HT1080 (cell line): ENCODE measurements at places on chromosomes 16 and 17.
A peak's percentile ranks its signal among the peaks of the same experiment; 100 is the strongest.

DNA sequence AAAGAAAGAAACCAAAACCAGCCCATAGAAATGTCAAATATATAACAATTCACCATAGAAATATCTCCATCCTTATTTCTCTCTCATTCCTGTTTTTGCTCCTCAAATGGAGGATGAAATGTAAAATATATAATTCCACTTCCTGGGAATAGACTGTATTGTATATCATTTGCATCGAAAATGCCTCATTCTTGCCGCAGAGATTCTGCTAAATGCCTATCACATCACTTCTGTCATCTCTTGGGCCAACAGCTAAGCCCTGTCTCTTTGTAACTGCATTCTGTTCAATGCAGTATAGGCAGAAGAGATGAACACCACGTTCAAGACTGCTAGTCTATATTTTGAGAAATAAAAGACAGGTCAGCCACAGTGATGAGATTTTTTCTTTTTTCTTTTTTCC lies 956.3 kb upstream of the SOX9 start:
- no peak for DNase-seq

- DNase-seq: peak; percentile 54
Observed at GRCh38 chr17:21394265-21394664, 18.1 kb downstream of the KCNJ12 start.

DNA sequence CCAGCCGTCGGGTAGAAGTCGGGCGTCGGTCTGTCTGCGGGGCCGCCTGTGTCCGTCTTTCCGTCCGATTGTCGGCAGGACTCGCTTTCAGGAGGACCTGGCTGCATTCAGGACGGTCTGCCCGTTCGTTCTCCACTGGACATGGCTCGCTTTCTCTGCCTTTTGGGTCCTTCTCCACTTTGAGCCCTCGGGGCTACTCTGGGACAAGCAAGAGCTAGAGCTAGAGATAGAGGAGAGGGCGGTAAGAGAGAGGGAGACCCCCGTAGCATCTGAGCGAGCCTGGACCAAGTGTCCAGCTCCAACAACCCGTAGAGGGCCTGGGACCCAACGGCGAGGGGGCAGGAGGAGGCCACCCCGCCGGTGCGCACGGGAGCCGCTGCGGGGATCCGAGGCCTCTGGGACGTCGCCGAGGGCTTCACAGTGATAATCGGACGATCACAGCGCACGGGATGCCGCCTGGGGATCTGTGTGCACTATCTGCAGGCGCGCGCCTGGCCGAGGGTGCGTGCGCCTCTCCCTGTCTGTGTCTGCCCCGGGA lies 4.5 kb downstream of the TBX4 start:
- no peak for DNase-seq

DNA sequence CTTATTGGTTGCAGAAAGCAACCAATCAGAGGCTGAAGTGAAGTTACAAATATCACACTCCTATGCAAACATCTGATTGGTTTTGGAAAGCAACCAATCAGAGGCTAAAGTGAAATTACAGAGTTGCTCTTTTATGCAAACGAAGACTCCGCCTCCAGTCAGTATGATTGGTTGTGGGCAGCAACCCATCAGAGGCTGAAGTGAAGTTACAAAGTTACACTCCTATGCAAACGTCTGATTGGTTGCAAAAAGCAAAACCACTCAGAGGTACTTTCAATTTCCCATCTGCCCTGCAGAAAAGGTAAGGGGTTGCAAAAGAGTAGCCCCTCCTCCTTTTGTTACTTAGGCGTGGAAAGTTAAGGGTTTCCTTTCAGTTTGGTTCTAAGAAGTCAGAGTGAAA lies 697.3 kb downstream of the MAF start:
- no peak for DNase-seq

- DNase-seq: peak; percentile 47
Observed at GRCh38 chr16:54285414-54286089, 1.0 kb downstream of the IRX3 start.

- no peak for DNase-seq
Observed at GRCh38 chr16:14564861-14565687, 65.0 kb downstream of the PARN start.

GRCh38 chr16:89736554-89736953 lies 15.2 kb downstream of the ZNF276 start:
- DNase-seq: no peak

GRCh38 chr17:16415031-16415924 lies at the start of gene TRPV2:
TRPV2 (plus strand) TSS chr17:16415571; CDS start chr17:16417669, 2,098 bp downstream.
- peak; percentile 42 for DNase-seq

DNA sequence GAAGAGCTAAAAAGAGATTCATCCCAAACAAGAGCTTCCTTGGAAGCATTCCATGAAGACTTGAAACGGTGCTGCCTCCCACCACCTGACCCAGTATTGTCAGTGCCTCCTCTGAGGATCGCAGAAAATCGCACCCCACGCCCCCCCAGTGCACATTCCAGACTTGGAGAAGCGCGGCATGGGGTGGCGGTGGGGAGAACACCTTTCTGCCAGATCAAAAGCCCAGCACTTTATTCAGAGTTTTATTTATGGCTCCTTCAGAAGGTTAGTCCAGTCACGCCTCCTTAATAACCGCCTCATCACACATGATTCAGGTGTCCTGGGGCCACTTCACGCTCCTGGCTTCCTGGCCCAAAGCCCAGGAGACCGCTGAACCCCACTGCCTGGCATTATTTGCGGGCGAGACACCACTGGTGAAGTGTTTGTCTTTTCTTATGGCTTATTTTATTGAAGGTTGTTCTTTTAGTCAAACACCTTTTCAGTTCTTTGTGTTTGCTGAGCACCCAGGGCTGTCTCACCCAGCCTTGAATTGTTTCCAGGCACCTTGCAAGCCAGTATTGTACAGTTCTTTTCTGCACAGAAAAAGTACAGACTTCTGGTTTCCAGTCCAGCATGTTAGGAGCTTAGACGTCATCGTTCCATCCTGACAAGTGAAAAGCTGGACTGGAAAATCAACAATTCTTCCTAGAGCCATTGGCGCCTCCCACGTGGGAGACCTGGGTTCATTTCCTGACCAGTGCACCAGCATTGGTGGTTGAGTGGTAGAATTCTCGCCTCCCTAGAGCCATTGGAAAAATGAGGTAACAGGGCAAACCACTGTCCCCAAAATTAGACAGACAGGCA lies 79.6 kb upstream of the CACNG5 start:
- DNase-seq: no peak

DNA sequence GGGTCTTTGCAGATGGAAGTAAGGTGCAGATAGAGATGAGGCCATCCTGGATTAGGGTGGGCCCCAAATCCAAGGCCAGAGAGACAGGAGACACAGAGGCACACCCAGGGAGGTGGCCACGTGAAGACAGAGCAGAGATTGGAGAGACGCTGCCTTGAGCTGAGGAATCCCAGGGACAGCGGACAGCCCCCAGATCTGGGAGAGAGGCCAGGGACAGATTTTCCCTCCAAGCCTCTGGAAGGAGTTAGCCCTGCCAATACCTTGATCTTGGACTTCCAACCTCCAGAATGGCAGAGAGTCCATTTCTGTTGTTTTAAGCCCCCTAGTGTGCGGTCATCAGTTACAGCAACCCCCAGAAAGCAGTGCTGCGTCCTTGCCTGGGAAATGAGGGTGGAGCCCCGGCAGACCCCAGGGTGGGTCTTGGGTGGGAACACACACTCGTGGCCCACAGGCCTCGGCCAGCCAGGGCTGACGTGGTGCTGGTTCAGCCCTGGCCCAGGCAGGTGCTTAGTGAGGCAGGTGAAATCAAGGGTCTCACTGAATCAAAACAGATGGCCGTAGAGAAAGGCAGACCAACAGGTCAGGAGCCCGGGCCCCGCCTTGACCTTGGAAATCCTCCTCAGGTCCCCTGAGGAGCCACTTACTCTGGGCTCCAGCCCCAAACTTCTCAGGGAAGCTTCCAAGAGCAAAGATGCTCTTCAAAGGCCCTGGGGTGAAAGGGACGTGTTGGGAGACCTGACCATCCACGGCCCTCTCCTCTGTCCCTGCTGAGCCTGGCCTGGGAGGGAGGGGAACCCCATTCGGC lies 169.3 kb downstream of the RBFOX3 start:
- DNase-seq: no peak

GRCh38 chr17:78473951-78474613 lies 95.6 kb downstream of the PGS1 start:
- DNase-seq: no peak

- DNase-seq: no peak
Observed at GRCh38 chr16:87304951-87305350, 12.2 kb downstream of the C16orf95 start.

- DNase-seq: peak; percentile 79
Observed at GRCh38 chr17:50487213-50488096, 8.8 kb downstream of the RSAD1 start.

- DNase-seq: no peak
Observed at GRCh38 chr16:21274172-21274726, 3.8 kb downstream of the CRYM start.

DNA sequence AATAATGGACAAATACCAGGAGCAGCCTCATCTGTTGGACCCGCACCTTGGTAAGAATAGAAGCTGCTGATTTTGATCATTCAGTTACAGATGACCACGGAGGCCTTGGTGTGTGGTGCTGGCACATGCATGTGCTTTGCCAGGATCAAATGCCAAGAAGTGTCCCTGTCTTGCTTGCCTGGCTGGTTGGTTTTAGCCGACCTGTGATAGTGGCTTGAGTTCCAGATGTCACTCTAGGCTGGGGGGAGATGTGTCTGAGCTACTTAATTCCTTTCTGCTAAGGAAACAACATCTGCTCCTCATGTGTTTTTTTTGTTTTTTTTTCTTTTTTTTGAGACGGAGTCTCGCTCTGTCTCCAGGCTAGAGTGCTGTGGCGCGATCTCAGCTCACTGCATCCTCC lies 4.3 kb downstream of the TBCD start:
- DNase-seq: no peak

DNA sequence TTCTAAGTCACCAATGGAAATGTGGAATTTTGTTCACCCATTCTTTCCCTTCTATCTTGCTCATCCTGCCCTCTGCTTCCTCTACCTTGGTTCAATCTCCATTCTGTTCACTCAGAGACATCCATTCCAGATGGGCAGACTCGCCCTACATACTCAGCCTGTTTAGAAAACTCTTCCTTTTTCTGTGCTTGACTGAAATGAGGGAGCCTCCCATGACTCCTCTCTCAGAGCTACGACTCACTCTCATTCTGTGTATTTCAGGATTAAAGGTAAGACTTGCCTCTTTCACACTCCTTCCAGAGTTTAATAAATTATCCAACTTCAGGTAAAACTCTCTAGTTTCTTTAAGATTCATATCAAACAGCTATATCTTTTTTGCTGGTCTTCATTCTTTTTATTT lies 182.8 kb downstream of the HS3ST3A1 start:
- no peak for DNase-seq

DNA sequence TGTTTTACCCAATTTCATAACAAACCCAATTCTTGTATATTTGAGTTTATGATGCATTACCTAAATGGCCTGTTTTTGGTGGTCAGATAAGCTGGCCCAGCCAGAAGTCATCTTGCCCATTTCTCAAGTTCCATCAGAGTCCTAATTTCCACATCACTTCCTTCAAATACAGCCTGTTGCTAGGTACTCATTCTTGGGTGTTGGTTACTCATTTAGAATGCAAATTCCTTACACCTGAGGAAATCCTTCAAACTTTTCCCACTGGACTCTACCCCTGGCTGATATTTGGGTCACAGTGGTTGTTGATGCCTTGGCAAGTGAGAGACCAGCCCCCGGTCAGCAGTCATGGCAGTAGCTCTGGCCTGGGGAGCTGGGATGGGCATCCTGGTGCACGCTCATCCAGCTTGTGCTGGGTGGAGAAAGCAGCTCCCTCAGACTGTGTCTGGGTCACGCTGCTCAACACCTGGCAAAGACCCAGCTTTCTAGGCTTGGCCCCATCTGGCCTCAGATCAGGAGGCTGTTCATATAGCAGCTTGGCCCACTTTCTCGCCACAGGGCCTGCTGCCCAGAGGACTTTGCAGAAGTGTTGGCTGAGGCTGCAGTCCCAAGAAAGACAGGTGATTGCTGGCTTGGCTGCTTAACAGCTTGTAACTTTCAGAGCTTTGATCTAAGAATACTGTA lies 25.8 kb downstream of the WSB1 start:
- DNase-seq: no peak

- DNase-seq: no peak
Observed at GRCh38 chr17:49571764-49572163, 3.9 kb upstream of the NXPH3 start.

- DNase-seq: no peak
Observed at GRCh38 chr17:7003745-7004144, 7.9 kb downstream of the ALOX12 start.

DNA sequence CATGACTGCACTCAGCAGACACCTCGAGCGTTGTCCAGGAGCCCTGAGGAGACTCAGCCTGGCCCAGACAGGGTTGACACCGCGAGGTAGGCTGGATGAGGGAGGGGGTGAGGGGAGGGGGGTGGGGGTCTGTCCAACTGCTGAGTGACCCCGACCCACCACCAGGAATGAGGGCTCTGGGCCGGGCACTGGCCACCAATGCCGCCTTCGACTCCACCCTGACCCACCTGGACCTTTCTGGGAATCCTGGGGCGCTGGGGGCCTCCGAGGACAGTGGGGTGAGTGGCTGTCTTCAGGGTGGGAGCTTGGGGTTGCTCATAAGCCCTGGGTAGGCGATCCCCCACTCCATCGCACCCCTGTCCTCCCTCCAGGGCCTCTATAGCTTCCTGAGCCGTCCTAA lies 2.7 kb downstream of the CARMIL2 start:
- no peak for DNase-seq

DNA sequence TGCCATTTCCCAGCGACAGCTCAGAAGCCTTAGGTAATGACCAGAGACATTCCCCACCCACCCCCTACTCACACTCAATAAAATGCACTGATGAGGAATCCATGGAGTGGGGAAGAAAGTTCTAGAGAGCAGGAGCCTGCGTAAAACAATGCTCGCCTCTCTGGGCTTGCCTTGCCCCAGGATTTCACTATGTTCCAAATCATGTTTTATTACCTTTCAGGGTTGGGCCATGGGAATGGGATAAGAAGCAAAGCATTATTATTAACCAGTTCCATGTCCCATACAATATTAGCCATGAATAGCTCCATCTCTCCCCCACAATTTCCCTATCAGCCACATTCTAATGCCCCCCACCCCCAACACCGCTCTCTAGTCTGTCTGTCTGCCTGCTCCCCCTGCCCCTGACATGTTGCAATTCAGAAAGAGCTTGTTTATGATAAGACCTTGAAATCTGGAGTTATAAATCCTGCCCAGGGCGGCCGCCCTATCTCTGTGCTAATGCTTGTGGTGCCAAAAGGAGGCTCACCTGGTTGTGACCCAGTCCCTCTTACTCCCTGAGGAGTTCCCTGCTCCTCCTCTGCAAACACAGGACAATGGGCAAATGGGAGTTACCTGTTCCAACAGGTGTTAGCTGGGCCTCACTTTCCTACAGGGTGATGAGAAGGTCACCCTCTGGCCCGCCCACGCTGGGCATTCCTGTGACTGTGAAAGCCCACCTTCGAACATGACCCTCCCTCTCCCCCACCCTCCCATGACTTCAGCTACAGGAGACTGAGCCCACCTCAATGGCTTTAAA lies 28.0 kb upstream of the DDX52 start:
- DNase-seq: no peak

- no peak for DNase-seq
Observed at GRCh38 chr17:42704837-42705494, 22.6 kb downstream of the CNTNAP1 start.
